AG04450 (cell line): ENCODE measurements at places on chromosomes 2 and 18.

- DNase-seq: no peak
Measured at GRCh38 chr18:36302676-36303075, 5.2 kb downstream of the FHOD3 start.

DNA sequence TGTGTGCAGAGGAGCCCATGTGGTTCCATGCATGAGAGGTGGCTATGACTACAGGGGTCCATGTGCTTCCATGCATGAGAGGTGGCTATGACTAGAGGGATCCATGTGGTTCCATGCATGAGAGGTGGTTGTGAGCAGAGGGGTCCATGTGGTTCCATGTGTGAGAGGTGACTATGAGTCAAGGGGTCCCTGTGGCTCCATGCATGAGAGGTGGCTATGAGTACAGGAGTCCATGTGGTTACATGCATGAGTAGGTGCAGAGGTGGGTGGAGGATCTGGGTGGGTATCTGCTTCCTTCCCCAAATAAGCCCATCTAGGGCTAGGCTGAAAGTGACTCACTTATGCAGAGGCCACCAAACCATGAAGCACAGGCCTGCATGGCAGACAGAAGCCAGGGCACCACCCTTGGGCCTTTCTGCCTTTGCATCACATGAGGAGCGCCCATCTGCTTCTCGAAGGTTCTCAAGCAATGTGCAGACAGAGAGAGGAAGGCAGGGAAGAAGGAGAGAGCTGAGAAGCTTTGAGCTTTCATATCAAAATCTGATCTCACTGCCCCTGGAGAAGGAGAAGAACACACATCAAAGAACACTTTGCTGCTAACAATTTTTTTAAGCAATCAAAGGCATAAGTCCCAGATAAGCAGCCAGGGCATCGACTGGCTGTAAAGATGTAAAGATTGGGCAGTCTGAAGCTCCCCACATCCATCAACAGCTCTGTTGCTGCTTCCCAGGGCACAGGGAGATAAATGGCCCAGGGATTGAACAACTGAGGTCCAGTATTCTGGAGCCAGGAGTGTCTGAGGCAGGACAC lies 137.6 kb downstream of the TNS1 start:
- DNase-seq: no peak

- no peak for DNase-seq
Measured at GRCh38 chr2:50951437-50951836, 80.5 kb downstream of the NRXN1 start.

- DNase-seq: no peak
Measured at GRCh38 chr2:40318921-40319320, 133.0 kb downstream of the SLC8A1 start.

DNA sequence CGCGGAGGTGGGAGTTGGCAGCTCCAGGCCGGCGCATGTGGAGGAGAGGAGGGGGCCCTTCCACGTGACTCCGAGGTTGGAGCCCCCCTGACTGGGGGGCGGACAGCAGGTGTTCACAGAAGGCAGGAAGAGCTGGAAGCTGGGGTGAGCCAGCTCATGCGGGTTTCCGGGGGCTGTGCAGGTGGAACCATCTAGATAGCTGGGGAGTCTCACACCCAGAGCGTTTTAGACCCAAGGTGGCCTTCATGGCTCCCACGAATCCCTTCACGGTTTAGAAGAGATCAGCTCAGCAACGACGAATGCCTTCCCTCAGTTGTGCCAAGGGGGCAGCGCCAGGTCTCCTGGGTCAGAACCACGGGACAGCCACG lies 740.5 kb upstream of the SALL3 start:
- no peak for DNase-seq

DNA sequence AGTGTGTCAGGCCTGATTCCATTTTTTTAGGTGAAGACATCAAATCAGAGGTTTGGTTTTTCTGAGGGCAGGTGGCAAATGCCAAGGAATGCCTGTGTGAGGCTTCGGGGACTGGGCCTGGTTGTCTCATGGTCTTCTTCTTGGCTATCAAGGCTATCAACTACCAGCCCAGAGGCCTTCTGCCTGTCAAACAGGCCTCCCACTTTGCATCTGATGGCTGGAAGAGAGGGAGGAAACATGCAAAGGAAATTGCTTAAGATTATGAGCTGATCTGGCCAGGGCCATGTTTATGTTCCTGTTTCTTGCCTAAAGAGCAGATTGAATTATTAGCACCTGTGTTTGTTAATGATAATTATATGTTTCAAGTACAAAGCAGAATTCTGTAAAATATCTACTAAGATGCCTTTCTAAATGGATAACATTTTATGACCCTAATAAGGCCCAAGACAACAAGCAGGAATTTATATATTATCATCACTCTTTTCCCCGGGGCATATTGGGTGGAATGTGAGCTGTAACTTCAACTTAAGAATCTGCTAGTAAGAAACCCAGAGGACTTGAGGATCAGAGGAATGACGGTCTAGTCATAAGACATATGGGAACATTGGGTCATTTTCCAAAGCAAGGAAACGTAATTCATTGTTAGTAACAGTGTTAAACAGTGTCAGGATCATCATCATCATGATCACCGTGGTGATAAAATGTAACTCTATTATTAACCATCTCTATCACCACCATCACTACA lies 123.2 kb downstream of the LYPD6B start:
- no peak for DNase-seq

- DNase-seq: no peak
Measured at GRCh38 chr2:183773775-183774174, 649.5 kb downstream of the NUP35 start.

- DNase-seq: peak; percentile 23
Measured at GRCh38 chr2:61707984-61708852, 145.6 kb downstream of the FAM161A start.

DNA sequence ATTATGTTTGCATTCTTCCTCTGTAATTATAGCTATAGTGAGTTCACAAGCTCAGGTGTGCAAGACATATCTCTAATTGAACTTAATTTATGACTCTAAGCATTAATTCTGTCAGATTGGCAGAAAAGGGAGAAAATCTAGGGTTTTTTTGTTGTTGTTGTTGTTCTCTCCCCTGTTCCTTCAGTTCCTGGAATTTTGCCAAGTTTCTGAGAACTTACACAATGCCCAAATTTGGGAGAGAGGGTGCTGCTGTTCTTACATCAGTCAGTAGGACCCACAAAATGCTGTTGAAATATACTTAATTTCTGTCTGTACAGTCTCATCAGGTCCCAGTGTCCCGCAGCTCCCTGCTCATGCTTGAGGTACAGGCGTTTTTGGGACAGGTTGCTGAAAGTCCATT lies 221.8 kb upstream of the RBMS1 start:
- no peak for DNase-seq

DNA sequence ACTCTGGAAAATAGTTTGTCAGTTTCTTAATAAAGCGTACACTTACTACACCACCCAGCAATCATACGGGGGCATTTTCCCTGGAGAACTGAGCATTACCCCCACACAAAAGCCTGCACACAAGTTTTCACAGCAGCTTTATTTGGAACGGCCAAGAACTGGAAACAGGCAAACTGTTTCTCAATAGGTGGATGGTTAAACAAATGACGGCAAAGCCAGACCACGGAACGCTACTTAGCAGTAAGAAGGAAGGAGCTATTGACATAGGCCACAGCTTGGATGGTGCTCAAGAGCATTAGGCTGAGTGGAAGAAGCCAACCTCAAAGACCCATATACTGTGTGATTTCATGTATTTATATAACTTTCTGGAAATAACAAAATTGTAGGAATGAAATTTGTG lies 9.0 kb downstream of the MALL start:
- DNase-seq: peak; percentile 59

- DNase-seq: no peak
Measured at GRCh38 chr2:156338578-156338977, 6.1 kb upstream of the NR4A2 start.

GRCh38 chr2:47783486-47784351 lies 774 bp downstream of the MSH6 start:
- no peak for DNase-seq

DNA sequence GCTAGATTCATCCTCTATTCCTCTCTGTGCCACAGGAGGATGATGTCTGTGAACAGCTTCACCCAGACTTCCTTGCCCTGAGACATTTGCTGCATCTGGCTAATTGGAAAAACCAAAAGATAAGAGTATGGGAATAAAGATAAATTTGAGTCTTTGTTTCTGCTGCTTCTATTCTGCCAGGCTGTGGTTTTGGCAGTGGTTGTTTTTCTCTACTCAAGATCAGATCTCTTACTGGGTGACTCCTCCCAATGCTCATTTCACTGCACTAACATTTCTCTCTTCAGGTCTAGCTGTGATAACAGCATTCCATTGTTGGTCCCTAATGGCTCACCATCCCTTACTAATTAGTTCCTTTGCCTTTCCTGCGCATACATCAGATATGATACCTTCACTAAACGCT lies 89.5 kb downstream of the CALCRL start:
- no peak for DNase-seq

GRCh38 chr2:18792684-18793083 lies 203.3 kb upstream of the NT5C1B start:
- DNase-seq: no peak

DNA sequence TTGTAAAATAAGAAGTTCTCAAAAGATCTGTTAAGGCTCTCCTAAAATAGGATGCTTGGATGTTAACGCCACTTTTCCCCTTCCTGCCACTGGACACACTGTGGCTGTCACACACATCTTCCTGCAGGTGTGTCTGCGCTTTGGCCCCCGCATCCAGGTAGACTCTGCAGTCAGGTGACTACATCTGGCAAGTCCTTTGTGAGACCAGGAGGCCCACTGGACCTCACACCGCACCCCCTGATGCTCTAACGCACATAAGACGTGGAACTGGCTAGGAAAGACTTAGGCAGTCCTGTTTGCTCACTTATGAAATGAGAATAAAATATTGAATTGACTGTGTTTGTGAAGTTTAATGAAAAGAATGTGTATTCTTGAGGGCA lies 67.6 kb upstream of the PXDN start:
- DNase-seq: no peak
